ENCODE measurements at places on chromosomes 7 and 10.
A peak's percentile ranks its signal among the peaks of the same experiment; 100 is the strongest.

GRCh38 chr10:28179006-28179742 is 123.7 kb downstream of the MPP7 start:
- H3K4me1 ChIP-seq, result peaks cover 3% of the 10 kb centered on the region
- no peaks in the 10 kb centered on the region for H3K36me3 ChIP-seq
- H3K4me3 ChIP-seq, result peak overlapping the region; percentile 41
- no peak for DNase-seq

DNA sequence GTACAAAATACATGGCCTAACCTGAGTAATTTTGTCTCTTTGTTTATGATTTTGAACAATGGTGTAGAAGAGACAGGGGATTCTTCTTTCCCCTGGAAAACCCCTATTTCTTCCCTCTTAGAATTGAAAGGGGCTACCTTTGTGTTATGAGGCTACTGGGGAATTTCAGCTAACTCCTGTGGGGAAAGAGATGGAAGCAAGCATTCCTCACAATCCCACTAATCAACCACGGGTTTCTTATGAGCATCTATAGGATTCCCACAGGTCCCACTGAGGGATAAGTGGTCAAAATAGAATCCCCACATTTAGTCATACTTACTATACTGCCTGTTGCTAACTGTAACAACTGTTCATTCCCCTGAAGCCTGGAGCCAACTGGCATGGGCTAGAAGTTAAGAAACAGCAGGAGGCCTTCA is 32.2 kb upstream of the ITGB8 start:
- no peak overlapping the region for H3K4me3 ChIP-seq
- H3K27ac ChIP-seq, result no peak overlapping the region
- no peaks in the 10 kb centered on the region for H3K4me1 ChIP-seq
- no peaks in the 10 kb centered on the region for H3K27me3 ChIP-seq
- DNase-seq, result no peak

- no peaks in the 10 kb centered on the region for H3K27me3 ChIP-seq
- DNase-seq, result no peak
- H3K36me3 ChIP-seq, result no peaks in the 10 kb centered on the region
Measured at GRCh38 chr7:157904866-157905570, 568.2 kb downstream of the DNAJB6 start.

- no peak overlapping the region for H3K4me3 ChIP-seq
- no peaks in the 10 kb centered on the region for H3K4me1 ChIP-seq
- H3K36me3 ChIP-seq, result no peaks in the 10 kb centered on the region
- peaks cover 10% of the 10 kb centered on the region for H3K27me3 ChIP-seq
- no peak for DNase-seq
Measured at GRCh38 chr10:109451879-109452278, 471.4 kb downstream of the XPNPEP1 start.

GRCh38 chr10:46282842-46283574 is 3.8 kb upstream of the ANTXRL start:
- DNase-seq, result peak; percentile 95
- H3K4me3 ChIP-seq, result peak overlapping the region; percentile 72
- no peaks in the 10 kb centered on the region for H3K27me3 ChIP-seq

DNA sequence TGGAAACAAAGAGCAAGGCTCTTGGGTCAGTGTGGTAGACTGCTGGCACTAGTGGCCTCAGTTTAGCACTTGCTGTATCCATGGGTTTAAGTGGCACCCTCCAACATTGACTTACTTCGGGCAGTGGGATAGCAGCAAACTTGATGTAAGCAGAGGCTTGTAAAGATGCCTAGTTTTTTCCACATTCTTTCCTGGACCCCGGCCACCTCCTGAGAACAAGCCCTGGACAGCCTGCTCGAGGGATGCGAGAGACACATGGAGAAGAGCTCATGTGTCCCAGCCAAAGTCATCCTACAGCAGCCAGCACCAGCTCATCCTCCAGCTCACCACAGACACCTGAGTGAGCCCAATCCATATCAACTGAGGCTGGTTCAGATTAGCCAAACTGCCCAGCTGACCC is 142.7 kb upstream of the PCBD1 start:
- no peak overlapping the region for H3K4me3 ChIP-seq
- H3K27me3 ChIP-seq, result peaks cover 19% of the 10 kb centered on the region
- no peaks in the 10 kb centered on the region for H3K4me1 ChIP-seq
- H3K36me3 ChIP-seq, result no peaks in the 10 kb centered on the region
- H3K27ac ChIP-seq, result no peak overlapping the region
- DNase-seq, result no peak

DNA sequence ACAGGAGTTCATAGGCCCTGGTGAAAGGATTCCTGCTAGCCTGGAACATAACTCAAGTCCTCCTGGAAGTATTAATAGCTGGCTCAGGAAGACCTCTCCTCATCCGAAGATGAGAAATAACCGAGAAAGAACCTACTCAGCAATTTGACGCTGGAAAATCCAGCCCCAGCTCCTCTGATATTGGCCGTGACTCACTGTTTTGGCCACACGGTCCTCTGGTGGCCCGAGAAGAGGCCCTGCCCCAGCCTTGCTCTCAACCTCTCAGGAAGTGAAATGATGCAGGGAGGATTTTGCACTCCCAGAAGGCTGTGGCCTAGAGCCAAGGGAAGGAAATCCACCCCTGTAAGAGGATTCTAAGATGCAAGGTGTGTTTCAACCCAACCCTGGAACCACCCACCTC is 121.6 kb downstream of the MTPAP start:
- peak overlapping the region; percentile 36 for H3K27ac ChIP-seq
- no peaks in the 10 kb centered on the region for H3K36me3 ChIP-seq
- H3K4me1 ChIP-seq, result peaks cover 33% of the 10 kb centered on the region
- DNase-seq, result no peak
- H3K27me3 ChIP-seq, result no peaks in the 10 kb centered on the region
- no peak overlapping the region for H3K4me3 ChIP-seq

GRCh38 chr10:125095776-125096175 is 64.6 kb downstream of the CTBP2 start:
- H3K36me3 ChIP-seq, result no peaks in the 10 kb centered on the region
- no peak for DNase-seq
- H3K4me1 ChIP-seq, result peaks cover 55% of the 10 kb centered on the region
- no peaks in the 10 kb centered on the region for H3K27me3 ChIP-seq
- no peak overlapping the region for H3K4me3 ChIP-seq
- H3K27ac ChIP-seq, result peak overlapping the region; percentile 8

GRCh38 chr7:3585826-3586225 is 284.8 kb downstream of the SDK1 start:
- H3K4me3 ChIP-seq, result no peak overlapping the region
- H3K27ac ChIP-seq, result no peak overlapping the region
- no peaks in the 10 kb centered on the region for H3K4me1 ChIP-seq

DNA sequence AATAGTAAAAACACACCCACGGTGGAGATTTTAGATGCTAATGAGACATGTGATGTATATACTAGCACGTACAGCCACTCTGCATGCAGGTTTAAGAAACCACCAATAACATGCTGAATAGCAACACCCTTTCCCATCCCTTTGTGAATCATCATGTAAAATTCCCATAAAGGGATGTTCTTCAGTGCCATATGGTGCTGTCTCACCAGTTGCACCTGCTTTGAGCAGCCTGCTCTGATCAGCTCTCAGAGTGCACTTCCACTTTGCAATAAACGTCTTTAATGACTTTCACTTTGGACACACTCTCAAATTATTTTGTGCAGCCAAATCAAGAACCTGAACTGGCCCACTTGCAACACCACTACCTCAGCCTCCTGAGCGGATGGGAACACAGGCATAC is 615.0 kb downstream of the ANKRD7 start:
- no peaks in the 10 kb centered on the region for H3K4me1 ChIP-seq
- no peak for DNase-seq
- no peaks in the 10 kb centered on the region for H3K27me3 ChIP-seq
- H3K4me3 ChIP-seq, result no peak overlapping the region

DNA sequence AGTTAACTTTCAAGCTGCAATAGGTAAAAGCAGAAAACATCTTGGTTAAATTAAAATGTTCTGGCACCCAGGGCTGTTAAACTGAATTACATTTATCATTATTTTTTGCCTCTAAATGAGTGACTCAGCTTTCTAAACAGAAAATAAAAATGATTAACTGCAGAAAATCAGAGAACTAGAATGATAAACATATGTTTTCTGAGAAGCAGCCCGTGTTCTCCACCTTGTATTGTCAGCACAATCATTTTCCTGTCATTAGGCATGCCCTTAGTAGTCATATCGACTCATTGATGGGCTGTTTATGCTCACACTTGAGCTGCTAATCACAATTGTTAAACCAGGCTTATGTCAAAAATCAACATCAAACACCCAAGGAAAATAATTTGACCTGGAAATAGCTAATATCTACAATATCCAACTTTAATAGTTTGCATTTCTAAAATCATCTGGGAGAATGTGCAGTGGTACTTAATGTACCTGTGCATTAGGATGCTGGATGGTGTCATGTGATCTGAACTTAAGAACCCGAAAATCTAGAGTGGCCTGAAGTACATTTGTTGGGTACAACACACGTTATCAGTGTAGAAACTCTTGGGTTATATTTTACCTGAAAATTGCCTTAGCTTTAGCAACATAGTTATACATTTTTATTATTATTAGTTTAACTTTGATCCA is 2.3 kb downstream of the MDFIC start:
- H3K36me3 ChIP-seq, result no peaks in the 10 kb centered on the region
- no peak for DNase-seq
- H3K27ac ChIP-seq, result peak overlapping the region; percentile 93
- no peaks in the 10 kb centered on the region for H3K27me3 ChIP-seq

All from tibial artery (tissue), 4 donors.